T-helper 17 cell (primary cell): ENCODE measurements at places on chromosomes 3 and 15. TPM values are rescaled to one million over a fixed set of nuclear protein-coding genes. Genes with fewer than 3 reads are reported as not detected.

GRCh38 chr3:72144773-72145505 lies 360.0 kb upstream of the PROK2 start:
- DNase-seq: no peak

DNA sequence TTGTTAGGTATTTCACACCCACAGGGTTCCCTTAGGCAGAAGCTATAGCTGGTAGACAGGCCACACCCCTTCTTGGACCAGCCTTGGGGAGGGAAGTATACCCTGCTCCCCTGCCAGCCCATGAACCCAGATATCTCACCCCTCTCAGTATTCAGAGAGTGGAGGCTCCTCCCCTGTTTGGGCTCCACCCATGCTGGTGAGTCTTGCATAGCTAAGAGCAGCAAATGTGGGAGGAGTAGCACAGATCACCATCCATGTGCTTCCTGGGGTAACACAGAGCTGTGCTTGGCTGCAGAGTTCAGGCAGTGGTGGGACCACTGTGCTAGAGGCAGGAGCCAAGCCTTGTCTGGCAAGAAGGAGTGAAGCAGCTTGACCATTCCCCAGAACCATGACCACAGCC lies 427.2 kb downstream of the ZIC1 start:
- no peak for DNase-seq

DNA sequence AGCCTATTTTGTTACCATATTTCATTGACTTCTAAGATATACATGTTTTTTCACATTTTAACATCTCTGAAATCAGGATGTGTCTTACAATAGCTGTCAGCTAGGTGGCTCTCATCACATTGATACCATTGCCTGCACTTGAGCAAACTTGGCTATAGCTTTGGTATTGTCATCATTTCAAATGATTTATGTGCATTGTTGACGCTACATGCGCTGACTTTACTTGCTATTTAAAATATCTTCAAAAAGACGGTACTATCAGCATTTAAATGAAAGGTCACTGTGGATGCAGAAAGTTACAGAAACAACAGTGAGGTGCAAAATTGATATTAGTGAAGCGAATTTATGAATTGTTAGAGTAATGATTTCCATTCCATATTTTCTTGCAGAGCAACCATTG lies 54.0 kb upstream of the ABHD2 start:
- DNase-seq: no peak

DNA sequence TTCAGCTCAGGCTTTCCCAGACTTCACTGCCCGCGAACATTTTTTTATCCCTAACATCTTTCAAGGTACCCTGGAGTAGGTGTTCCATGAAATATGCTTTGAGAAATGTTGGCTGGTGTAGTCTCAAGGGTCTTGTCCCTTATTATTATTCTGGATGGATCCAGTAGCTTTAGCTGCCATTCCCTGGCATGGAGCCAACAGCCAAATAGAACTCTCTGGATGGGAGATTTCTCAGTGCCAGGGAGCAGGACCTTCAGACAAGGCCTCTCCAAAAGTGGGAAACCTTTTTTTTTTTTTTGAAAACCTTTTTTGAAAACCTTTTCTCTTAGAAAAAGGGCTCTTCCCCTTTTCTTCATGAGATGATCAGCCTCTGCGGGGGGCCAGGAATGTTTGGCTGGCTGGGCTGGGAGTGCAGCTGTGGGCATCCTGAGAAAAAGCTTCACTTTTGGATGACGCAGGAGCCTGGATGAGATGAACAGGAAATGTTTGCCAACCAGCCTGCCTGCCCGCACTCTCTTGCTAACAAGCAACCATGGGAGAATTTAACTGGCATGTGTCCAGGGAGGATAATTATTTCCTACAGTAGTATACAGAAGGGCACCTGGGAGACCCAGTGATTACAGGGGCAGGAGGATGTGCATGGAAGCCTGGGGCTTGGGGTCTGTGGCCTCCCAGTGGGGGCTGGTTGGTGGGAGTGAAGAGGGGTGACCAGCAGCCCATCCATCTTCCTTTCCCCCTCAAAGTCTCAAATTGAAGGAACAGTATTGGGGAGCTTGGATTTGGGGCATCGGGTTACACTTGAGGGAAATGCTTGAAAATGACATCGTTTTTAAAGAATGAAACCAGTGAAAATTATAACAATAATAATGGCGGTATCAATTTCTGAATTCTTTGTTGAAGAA lies 109.1 kb upstream of the LRIG1 start:
- DNase-seq: no peak

GRCh38 chr3:133880886-133881455 lies 14.7 kb downstream of the RAB6B start:
- DNase-seq: no peak

DNA sequence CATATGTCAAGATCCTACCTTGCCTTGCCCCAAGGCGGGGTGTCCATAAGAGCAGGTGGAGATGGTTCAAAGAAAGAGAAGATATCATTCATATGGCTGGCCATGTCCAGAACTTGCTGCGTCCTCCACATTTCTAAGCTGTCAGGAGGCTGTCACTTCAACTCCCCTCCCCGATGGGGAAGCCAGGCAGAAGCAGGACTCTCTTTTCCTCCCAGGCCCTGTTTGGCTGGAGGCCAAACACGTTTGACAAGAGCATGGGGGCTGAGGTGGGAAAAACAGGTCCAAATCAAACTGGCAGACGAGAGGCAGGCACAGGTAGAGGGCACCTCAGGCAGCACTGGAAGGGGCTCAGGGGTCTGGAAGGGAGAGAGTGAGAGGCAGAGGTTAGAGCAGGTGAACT lies 37.7 kb downstream of the MESD start:
- DNase-seq: no peak

- no peak for DNase-seq
Measured at GRCh38 chr3:194089357-194090177, 46.4 kb upstream of the HES1 start.

DNA sequence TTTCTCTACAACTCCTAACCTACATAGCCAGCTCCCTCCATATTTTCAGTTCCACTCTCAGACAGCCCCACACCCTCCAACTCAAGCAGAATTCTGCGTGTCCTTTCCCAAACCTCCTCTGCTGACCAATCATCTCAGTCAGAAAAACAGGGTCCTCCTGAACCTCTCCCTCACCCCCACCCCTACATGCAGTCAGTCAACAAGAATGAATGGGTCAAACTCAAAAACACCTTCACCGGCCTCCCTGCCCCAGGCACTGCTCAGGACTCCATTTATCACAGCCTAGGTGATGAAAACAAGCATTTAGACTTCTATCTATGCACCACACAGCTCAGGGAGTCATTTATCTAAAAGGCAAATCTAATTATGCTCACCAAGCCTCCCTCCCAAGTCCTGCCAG lies 32.4 kb downstream of the MYL3 start:
- no peak for DNase-seq

GLDN gene
- not detected for total RNA-seq

TGM4 gene
- total RNA-seq: not detected

HTR3E gene
- total RNA-seq: not detected

ZNF385D gene
- 5.3 TPM for total RNA-seq

CRYGS gene
- 2.7 TPM for total RNA-seq

CEP152 gene
- 14.8 TPM for total RNA-seq
